ENCODE measurements at places on chromosomes 6 and 20. TPM values are rescaled to one million over a fixed set of nuclear protein-coding genes. Genes with fewer than 3 reads are reported as not detected.

BTN1A1 gene
- total RNA-seq, result not detected

RAD21L1 gene
- not detected for total RNA-seq

MUC22 gene
- total RNA-seq, result not detected

DNA sequence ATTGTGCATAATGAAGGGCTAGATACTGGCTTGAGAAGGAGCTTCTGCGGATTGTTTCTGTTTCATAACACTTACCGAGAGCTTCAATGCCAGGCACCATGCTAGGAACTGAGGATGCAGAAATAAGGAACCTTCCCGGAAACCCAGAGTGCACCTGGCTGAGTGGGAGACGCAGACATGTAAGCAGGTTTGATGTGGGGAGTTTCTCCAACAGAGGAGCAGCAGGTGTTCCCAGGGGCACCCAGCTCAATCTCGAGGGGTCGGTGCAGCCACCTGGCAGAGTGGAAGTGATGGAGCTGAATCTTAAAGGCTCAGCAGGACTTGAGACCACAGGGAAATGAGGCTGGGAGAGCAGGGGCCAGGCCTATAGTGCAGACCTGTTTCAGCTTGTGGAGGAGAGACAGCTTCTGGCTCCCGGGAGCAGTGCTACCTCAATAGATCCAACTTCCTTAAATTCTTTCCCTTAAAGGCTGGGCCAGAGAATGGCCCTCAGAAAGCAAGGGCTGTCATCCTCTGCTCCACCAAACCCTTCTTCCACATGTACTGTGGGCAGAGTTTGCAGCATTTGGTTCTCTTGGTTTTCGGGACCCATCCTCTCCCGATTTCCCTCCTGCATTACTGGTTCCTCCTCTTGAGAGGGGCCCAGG lies 27.8 kb upstream of the SRC start:
- no peak for DNase-seq
- no peak overlapping the region for H3K4me3 ChIP-seq
- peaks cover 13% of the 10 kb centered on the region for H3K4me1 ChIP-seq
- H3K27me3 ChIP-seq, result no peaks in the 10 kb centered on the region
- H3K36me3 ChIP-seq, result peaks cover 4% of the 10 kb centered on the region
- no peak overlapping the region for H3K27ac ChIP-seq

DNA sequence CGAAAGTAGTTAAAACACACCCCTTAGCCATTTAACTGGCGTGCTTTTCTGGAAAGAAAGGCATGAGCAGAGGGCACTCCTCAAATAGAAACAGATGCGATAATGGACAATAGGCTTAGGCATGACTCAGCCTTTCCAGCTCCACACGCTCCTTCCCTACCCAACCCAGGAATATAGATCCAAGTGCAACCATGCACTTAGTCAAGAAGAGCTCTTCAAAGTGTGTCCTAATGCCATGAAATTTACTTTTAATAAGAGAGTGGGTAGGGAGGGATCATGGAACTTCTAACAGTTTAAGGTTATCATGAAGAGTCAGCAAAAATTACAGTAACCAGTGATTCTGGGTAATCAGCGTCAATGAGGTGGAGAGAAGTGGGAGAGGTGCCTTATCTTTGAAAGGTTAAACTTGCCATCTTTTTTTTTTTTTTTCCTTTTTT lies 2.4 kb upstream of the EFHC1 start:
- no peak overlapping the region for H3K27ac ChIP-seq
- DNase-seq, result no peak
- H3K27me3 ChIP-seq, result no peaks in the 10 kb centered on the region
